Right ventricle myocardium superior (tissue), 1 donor: ENCODE measurements at places on chromosomes 6 and 20.
A peak's percentile ranks its signal among the peaks of the same experiment; 100 is the strongest.

GRCh38 chr6:135418040-135418760 is 79.3 kb downstream of the AHI1 start:
- DNase-seq, result no peak

DNA sequence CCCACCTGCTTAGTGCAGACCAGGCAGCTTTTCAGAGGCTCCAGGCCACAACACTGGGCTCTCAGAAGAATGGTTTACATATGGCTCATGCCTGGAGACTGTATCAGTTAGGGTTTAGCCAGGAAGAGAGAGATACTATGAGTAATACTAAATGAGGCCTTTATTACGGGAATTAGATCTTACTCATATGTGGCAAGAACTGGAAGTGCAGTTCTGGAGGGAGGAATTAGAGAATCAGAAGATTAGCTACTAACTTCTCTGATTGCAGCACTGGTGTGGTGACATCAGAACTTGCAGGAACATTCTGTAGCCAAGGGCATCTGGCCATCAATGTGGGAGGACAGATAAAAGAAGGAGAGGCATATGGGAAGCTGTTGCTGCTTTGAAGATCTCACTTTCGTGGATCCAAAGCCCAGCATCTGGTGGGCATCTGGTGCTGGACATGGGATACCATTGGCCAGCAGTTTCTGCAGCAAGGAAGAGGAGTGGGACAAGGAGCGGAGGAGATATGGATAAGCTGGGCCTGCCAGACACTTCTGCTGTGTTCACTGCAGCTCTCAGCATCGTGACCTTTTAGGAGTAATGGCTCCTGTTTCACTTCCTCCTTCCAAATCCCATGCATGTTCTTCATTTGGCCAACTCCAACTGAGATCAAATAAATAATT is 248.5 kb downstream of the BTBD3 start:
- peak; percentile 63 for DNase-seq

GRCh38 chr6:138001750-138002349 is 105.4 kb downstream of the PERP start:
- peak; percentile 57 for DNase-seq

GRCh38 chr20:31819083-31819784 is at the start of gene MYLK2:
TSS of gene MYLK2 (plus strand) at chr20:31819356. CDS start at chr20:31819581, 225 bp downstream.
- DNase-seq, result peak; percentile 68

DNA sequence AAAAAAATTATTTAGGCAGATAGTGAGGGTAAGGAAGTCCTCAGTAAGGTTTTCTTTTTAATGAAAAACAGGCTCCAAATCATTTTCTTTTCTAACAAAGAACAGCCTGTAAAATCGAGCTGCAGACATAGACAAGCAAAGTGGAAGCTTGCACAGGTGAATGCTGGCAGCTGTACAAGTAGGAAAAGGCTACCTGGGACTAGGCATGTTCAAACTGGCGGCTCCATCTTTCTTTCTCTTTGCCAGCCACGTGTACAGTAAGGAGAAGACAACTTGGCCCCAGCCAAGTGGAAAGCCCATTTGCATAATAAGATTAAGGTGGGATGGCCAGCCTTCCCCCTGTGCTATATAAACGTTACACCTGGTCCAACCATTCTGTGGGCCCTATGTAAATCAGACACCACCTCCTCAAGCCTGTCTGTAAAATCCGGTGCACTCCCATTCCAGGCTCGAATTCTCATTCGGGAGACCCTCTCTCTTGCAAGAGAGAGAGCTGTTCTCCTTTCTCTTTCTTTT is 27.0 kb upstream of the SLC2A12 start:
- no peak for DNase-seq

GRCh38 chr6:156167625-156168071 is 609.5 kb upstream of the ARID1B start:
- peak; percentile 51 for DNase-seq

- no peak for DNase-seq
These were observed 32.2 kb downstream of the ILRUN start for GRCh38 chr6:34664256-34664971.

GRCh38 chr6:93235775-93236174 is 183.6 kb downstream of the EPHA7 start:
- DNase-seq, result no peak

- no peak for DNase-seq
These were observed 141.5 kb upstream of the PDE10A start for GRCh38 chr6:165804331-165805066.

DNA sequence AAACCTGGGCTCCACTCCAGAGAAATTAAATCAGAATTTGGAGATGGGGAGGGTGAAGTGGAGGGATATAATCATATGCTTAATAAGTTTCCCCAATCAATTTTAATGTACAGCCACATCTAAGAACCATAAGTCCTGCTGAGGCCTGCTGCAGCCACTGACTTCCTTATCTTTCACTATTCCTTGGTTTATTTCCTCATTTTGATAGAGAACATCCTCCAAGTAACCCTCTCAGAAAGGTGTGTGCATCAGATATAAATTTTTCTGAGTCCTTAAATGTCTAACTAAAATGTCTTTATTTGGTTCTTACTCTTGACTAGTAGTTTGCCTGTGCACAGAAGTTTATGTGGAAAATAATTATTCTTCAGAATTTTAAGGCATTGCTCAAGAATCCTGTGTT is 23.7 kb upstream of the SIRT5 start:
- DNase-seq, result no peak

DNA sequence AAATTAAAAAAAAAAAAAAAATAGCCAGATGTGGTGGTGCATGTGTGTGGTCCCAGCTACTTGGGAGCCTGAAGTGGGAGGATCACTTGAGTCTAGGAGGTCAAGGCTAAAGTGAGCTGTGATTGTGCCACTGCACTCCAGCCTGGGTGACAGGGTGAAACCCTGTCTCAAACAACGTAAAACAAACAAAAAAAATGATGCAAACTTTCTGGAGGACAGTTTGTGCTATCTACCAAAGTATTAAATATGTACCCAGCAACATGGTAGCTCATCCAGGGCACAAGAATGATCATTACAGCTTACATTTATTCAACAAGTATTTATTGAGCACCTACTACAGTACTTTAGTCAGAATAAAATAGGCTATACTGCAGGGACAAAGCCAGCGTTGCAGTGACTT is 40.4 kb upstream of the PTPN1 start:
- DNase-seq, result no peak

DNA sequence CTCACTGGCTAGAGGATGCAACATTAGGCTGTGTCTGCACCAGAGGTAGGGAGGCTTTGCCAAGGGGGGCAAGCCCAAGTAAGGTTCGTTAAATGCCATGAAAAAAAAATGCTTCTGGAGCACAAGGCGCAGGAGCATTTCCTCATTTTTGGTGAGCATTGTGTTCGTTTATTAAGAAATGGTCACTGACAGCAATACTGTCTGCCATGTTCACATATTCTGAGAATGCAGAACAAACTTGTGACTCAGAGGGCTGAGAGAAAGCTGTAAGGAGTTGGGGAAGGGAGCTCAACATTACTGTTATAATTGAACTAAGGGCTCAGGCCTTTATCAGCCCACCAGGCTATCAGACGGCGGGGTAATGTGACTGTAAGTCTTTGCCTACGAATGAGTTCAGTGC is 465.4 kb upstream of the BTBD3 start:
- DNase-seq, result no peak

DNA sequence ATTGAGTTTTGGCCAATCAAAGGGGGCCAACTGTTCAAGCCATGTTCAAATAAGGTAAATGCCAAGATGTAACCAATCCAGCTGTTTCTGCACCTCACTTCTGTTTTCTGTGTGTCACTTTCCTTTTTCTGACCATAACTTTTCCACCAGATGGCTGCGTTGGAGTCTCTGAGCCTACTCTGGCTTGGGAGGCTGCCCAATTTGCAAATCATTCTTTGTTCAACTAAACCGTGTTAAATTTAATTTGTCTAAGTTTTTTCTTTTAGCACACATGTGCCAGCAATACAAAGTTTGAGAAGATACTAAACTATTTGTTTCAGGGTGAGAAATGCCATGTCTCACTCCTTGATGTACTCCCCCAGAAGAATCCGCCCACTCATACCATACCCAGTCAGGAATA is 52.1 kb downstream of the IYD start:
- no peak for DNase-seq

DNA sequence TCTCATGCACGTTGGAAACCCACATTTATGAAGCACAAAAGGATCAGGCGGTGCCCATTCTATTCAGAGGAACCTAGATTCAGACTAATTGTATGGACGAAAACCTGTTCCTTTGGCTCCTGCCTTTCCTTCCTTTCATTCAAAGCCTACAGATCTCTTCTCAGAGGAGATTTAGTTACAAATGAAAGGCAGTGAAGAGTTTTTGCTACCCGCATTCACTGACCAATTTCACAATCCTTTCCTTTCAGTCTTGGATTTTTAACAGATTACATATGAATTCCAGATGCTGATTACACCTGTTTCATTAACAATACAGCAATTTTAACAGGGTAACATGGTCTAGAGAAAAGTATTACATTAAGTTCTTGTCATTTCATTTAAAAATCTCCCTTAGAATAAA is 32.0 kb downstream of the TMEM242 start:
- no peak for DNase-seq

DNA sequence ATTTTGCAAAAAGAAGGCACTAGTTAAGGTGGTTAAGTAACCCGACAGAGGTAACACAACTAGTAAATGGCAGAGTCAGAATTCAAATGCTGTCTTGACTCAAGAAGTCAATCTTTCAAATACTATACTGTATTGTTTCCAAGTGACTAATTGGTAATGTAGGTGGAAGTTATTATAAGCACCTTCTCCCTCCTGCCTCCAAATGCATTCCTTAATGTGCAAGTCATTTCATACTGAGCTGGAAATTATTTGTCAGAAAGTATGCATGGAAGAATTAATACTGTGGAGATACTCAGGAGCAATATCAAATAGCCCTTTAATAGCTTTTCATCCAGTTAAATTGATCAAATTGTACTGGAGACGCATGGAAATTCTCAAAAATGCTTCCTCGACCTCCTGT is 579.1 kb downstream of the DOK5 start:
- DNase-seq, result no peak

DNA sequence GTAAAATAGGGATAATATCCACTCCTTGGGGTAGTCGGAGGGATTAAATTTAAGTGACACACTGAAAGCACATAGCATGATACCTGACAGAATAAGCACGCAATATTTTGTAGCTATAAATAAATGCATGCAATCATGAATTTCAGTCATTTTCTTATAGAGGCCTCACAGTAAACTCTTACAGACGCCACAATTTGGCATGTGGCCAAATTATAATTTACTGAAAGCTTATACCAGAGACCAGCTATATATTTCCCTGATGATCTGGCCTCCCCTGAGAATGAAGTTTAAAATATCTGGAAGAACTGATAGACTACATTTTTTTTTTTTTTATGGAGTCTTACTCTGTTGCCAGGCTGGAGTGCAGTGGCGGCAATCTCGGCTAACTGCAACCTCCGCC is 40.9 kb downstream of the QRSL1 start:
- DNase-seq, result no peak

GRCh38 chr20:1894471-1894950 is 696 bp upstream of the SIRPA start:
- DNase-seq, result peak; percentile 66

DNA sequence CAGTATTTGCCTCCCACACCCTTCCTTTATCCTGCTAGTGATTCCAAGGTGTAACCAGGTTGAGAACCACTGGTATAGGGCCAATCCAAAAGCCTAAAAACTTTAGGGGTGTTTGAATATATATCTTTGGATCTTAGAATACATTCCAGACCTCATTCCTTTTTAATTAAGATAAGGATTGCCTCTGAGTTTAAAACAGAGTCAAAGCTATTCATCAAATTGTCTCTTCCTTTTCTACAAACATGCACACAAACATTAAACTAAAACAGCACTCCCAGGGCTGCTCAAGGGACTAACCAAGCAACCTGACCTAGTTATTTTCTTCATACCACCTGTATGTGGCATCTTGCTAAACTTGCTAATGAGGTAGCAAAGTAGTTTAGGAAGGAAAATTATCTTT is 22.1 kb upstream of the COL9A1 start:
- DNase-seq, result no peak

DNA sequence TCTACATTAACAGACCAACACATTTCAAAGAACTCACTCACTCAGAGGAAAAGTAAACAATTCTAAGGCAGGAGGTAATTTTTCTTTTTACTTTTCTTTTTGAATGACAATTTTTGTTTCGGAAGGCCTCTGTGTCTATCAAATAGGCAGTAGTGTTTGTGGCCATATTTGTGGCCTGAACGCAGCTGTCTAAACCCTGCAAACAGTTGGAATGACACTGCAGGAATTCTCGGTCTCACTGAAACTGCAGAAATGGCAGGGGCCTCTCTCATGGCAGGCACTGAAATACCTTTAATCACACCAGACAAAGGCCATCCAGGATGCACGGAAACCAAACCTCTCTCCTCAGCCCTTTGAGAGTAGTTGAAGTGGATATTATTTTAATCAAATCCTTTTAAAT is 30.4 kb downstream of the FYN start:
- no peak for DNase-seq

DNA sequence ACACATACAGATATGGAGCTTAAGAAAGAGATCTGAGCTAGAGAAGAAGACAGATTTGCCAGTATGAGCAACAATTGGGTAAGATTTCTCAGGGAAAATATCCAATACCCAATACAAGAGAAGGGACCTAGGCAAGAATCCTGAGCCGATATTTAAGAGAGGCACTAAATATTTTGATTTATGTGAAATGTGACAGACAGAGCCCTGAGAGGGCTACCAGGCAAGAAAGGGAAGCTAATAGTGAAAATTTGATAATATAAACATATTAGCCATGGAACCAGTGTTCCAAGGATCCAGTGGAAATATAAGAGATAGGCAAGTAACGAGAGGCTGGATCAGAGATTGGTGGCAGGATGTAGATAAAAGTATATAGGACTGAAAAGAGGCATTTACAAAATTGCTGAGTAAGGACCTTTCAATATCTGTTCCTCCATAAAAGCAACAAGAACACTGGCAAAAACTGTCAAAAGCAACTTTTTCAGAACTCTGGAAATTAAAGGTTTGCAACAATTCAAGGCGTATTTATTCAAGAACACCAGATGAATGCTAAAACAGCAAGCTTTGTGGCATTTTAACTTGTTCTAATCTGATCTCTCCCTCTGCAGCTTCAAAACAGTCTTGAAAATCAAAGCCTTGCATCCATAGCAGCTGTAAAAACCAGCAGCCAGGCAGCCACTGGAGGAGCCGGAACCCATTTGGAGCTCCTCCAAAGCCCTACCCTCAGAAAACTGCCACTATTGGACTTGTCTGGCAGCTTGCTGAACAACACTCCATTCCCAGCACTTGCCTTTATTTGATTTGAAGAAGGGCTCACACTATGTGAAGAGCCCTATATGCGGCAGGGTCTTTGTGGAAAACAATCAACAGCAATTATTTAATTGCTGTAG is 58.8 kb downstream of the REV3L start:
- DNase-seq, result no peak

DNA sequence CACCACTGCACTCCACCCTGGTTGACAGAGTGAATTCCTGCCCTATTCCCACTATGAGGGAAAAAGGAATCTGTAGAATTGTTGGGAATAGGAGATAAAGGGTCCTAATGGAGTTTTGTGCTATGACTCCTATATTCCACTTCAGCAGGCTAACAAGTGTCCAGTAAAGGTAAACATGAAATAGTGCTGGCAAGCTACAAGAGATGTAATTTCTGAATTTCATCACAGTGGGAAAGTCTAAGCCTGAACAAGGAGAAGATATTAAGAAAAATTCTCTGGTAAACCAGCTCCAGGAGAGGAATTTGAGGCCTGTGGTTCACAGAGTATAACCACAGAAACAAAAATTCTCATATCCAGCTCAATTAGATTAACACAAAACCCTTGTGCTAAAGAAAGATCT is 10.3 kb upstream of the C6orf58 start:
- DNase-seq, result no peak
